Mammary epithelial cell (primary cell): ENCODE measurements at places on chromosomes 5 and 9. TPM values are rescaled to one million over a fixed set of nuclear protein-coding genes. Genes with fewer than 3 reads are reported as not detected.

DNA sequence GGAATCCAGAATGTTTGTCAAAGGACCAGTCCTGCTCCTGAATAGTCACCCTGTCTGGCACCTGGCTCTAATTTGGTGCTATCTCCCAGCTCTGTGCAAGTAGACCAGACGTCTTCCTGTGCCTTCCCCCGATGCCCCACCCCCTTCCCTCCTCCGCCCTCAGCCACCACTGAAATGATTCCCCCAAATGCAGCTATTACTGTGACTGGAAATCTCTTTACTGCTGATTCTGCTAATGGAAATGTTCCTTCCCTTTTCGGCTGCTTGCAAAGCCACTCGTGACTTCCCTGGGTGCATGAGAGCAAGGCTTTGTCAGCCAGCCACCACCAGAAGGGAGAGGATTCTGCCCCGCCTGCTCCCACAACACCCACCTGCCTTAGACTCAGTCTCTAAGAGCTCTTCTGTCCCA is 11.4 kb downstream of the ASTN2 start:
- DNase-seq: no peak

DNA sequence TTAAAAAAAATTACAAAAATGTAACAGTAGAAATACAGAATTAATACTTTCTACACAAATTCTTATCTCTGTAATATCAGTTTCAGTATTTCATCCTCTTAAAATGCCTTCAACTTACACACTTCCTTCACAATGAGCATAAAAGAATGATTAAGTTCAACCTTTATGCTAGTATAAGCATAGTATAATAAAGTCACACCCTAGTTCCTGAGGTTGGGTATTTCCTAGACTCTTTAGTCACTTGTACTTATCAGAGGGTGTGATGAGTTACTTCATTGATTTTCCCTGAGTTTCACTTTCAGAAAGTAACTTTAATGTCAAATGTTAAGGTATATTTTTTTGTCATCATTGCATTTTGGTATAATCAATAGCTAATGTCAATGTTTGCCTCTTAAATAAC is 302.4 kb downstream of the PDE4D start:
- peak; percentile 82 for DNase-seq

- no peak for DNase-seq
Observed at GRCh38 chr5:132271251-132272246, 14.1 kb downstream of the PDLIM4 start.

- no peak for DNase-seq
Observed at GRCh38 chr9:110064803-110065202, 143.2 kb downstream of the C9orf152 start.

- no peak for DNase-seq
Observed at GRCh38 chr5:131511934-131512333, 123.1 kb downstream of the RAPGEF6 start.

TNC gene
- total RNA-seq: 85.8 and 237 TPM in 2 replicates

SYNPO gene
- 1.3 TPM for total RNA-seq
